ENCODE measurements at places on chromosomes 12 and 14. TPM values are rescaled to one million over a fixed set of nuclear protein-coding genes. Genes with fewer than 3 reads are reported as not detected.

The KRT83 gene
- not detected for polyA plus RNA-seq

The GLTP gene
- 12.3 TPM for polyA plus RNA-seq

The BATF gene
- 1.2 TPM for polyA plus RNA-seq

The DIO3 gene
- 13.5 TPM for polyA plus RNA-seq

The OTUB2 gene
- polyA plus RNA-seq, result 0.53 TPM

The MARK3 gene
- 47.8 TPM for polyA plus RNA-seq

The TAS2R7 gene
- not detected for polyA plus RNA-seq

The DDX11 gene
- polyA plus RNA-seq, result 14.6 TPM

The PRR4 gene
- 5.5 TPM for polyA plus RNA-seq

The TCL1B gene
- polyA plus RNA-seq, result not detected

The C3AR1 gene
- 14.5 TPM for polyA plus RNA-seq

The AQP2 gene
- not detected for polyA plus RNA-seq

The SPX gene
- polyA plus RNA-seq, result 9.0 TPM

The MANSC4 gene
- polyA plus RNA-seq, result 0.08 TPM

The BAZ2A gene
- polyA plus RNA-seq, result 29.3 TPM

The DENND5B gene
- polyA plus RNA-seq, result 4.9 TPM

The LMBR1L gene
- 28.2 TPM for polyA plus RNA-seq

The PRB2 gene
- not detected for polyA plus RNA-seq

The STON2 gene
- 7.4 TPM for polyA plus RNA-seq

The SERPINA9 gene
- polyA plus RNA-seq, result not detected

The LAG3 gene
- 1.0 TPM for polyA plus RNA-seq

The TMEM119 gene
- 7.0 TPM for polyA plus RNA-seq

The WDR20 gene
- polyA plus RNA-seq, result 6.8 TPM

The PTPN6 gene
- 18.8 TPM for polyA plus RNA-seq

The KLRF1 gene
- 0.30 TPM for polyA plus RNA-seq

The TSHR gene
- polyA plus RNA-seq, result 0.12 TPM

The TAMALIN gene
- polyA plus RNA-seq, result 12.6 TPM

The CFAP251 gene
- 0.79 TPM for polyA plus RNA-seq

The WNK1 gene
- polyA plus RNA-seq, result 67.0 TPM

The ADAM20 gene
- 0.02 TPM for polyA plus RNA-seq

The EIF2S3B gene
- 0.41 TPM for polyA plus RNA-seq

The NUBPL gene
- 7.8 TPM for polyA plus RNA-seq

The LRRK2 gene
- polyA plus RNA-seq, result 4.4 TPM

The PZP gene
- 0.51 TPM for polyA plus RNA-seq

The CHD8 gene
- polyA plus RNA-seq, result 20.7 TPM

The CCDC196 gene
- polyA plus RNA-seq, result not detected
